Calu3 (cell line): ENCODE measurements at places on chromosomes 12 and 14. TPM values are rescaled to one million over a fixed set of nuclear protein-coding genes. Genes with fewer than 3 reads are reported as not detected.

- no peak for DNase-seq
Measured at GRCh38 chr12:75672200-75672599, 160.8 kb upstream of the KRR1 start.

ACOT4 gene
- 1.1 and 1.6 TPM in 2 replicates for total RNA-seq

MIPOL1 gene
- total RNA-seq = 22.0 and 27.2 TPM in 2 replicates

- no peak for DNase-seq
Measured at GRCh38 chr14:57785058-57785457, 80.8 kb downstream of the SLC35F4 start.

- no peak for DNase-seq
Measured at GRCh38 chr12:49705479-49706134, 1.6 kb downstream of the FMNL3 start.

GRCh38 chr12:25710128-25710527, 157.0 kb upstream of the LMNTD1 start:
- DNase-seq = no peak

- DNase-seq = peak; percentile 32
Measured at GRCh38 chr14:30214461-30215090, 286.9 kb upstream of the PRKD1 start.

HOXC11 gene
- total RNA-seq = not detected in 2 replicates

AKAP6 gene
- 2.2 and 2.8 TPM in 2 replicates for total RNA-seq

- no peak for DNase-seq
Measured at GRCh38 chr12:664075-664778, 982 bp upstream of the NINJ2 start.

PPP1R3E gene
- 12.8 and 16.2 TPM in 2 replicates for total RNA-seq
